ENCODE measurements at places on chromosomes 3 and 15. TPM values are rescaled to one million over a fixed set of nuclear protein-coding genes. Genes with fewer than 3 reads are reported as not detected.

- DNase-seq, result peak; percentile 58
Observed at GRCh38 chr15:73982222-73982962, 9.7 kb downstream of the STOML1 start.

GRCh38 chr3:43794776-43795175 lies 104.0 kb downstream of the ABHD5 start:
- peak; percentile 24 for DNase-seq

GRCh38 chr15:73287019-73287418 lies 81.7 kb downstream of the HCN4 start:
- no peak for DNase-seq

Gene GCNT3
- polyA plus RNA-seq, result not detected

Gene ISLR
- polyA plus RNA-seq, result 2.3 TPM

DNA sequence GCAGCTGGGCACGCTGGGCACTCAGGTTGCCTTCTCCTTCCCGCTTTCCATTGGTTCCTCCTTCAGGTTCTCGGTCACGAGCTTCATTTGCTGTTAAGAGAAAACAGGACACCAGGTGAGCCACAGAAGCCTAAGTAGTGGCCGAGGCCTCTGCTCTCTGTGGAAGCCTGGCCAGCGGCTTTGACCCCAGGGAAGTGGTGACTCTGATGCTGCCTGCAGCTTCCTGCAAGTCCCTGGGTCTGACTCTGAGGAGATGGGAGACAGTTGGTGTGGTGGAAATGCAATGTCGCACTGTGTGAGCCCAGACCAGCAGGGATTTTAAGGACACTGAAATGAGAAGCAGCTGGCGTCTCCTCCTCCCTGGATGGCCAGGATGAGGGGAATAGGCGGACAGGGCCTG lies 80.5 kb downstream of the SNRK start:
- no peak for DNase-seq

Gene ATP2C1
- polyA plus RNA-seq, result 103 TPM

DNA sequence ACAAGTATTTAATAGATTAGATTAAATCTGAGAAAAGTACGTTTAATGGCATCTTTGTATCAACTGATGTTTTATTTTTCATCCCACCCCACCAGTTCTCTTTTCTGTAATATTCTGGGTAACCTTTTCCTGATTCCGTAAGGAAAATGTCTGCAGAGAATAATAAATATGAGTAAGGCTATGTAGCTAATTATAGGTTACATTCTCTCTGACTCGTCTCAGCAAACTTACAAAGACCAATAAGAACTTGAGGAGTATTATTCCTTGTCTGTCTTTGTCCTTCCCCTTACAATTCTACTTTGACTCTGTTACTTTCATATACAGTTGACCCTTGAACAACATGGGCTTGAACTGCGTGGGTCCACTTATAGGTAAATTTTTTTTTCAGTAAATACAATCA lies 12.1 kb downstream of the SNAP23 start:
- no peak for DNase-seq

Gene GHSR
- not detected for polyA plus RNA-seq

DNA sequence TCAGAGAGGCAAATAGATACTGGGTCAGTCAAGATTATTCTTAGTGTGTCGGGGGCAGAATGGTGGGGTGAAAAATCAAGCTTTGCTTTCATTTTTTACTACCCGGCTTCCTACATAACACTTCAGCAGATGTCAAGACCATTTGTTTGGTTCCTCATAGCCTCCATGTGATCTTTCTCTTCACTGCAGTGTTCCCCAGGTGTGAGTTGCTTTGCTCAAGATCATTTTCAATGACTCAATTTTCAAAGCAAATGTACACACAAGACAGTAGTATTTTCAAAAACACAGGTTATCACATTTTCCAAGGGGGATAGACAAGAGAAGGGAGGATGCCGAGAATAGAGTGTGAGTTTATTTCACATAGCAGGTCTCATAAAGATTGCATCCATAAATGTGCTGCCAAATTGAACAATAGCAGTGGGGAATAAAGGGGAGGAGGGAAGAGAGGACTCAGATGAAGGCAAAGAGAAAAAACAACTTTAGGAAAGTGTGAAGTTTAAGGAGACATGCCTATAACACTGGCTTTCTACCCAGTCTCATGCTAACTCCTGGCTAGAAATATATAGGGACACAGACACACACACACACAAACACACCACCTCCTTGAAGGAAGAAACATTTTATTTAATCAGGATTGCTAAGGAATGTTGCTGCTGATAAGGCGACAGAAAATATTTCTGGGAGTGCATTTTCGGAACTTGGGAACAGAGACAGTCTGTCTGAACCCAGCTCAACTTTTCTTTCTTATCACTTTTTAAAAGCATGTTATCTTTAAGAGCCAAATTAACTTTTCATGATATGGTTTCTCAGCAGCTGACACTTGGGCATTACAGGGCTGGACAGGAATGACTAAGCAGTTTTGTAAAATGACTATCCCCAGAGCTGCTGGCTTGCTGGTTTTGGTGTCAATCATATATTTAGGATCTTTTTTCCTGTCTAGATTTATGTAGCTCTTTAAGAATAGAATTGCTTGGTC lies 402.4 kb downstream of the RBMS3 start:
- no peak for DNase-seq

DNA sequence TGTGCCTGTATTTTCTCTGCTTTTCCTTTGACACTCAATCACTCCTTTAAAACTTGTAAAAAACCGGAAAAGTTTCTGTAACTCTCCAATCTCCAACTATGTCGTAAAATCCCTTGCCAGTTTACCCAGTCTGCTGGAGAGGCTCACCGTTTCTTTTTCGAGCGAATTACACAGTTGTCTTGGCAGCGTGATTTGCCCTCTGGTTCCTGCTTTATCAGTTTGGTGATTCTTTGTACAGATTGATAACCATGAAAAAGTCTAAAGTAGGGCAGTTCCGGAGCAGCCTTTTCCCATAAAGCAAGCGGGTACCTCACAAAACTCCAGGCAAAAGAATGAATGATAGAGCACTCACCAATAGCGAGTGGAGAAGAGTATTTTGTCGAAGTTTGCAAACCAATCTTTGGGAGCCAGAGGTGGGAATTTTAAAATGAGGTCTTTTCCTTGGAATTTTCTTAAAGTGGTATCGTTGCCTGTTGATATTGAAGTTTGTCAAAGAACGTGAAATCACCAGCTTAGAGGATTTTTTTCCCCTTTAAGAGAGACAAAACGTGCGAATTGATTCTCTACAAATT lies at the start of gene TTC23:
Gene TTC23 (minus strand): TSS at position 312 of the 572 bp plus-strand sequence. CDS start 20,869 bp downstream, outside the sequence.
- peak; percentile 70 for DNase-seq

DNA sequence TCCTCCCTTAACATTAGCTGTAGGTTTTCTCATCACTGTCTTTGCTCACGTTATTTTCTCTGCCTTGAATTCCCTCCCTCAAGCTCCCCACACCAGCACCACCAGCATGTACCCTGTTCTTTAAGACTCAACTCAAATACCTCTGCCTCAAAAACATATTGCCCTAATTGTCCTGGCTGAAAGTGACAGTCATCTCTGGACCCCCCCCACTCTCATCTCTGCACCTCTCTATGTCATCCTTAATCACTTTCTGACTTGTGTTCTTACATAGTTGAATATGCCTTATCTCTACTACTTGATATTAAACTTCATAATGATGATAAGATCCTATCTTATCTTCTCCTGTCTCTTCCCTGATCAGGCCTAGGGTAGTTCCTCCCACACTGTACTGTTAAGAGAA lies 345.2 kb upstream of the TPRG1 start:
- no peak for DNase-seq

Measured in AG04450 (cell line).